ENCODE measurements at places on chromosomes 4 and X.

DNA sequence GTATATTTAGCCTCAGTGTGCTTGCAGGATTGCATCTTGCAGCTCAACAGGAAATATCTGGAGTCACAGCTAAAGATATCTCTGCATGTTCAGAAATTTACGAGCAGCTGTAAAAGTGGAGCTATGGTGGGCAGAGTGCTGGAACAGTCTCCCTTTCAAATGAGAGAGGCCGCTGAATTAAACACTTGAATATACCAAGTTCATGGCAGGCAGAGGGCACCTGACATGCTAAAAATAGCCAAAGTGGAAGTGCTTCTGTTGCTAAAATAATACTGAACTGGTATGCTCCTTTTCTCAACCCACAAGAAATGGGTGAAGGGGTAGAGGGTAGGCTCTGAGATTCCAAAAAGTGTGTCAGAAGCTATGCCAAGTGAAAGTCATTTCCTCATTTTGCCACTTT is 98.1 kb downstream of the MGST2 start:
- no peak for DNase-seq

GRCh38 chr4:23355258-23355657 is 534.6 kb downstream of the PPARGC1A start:
- no peak for DNase-seq

DNA sequence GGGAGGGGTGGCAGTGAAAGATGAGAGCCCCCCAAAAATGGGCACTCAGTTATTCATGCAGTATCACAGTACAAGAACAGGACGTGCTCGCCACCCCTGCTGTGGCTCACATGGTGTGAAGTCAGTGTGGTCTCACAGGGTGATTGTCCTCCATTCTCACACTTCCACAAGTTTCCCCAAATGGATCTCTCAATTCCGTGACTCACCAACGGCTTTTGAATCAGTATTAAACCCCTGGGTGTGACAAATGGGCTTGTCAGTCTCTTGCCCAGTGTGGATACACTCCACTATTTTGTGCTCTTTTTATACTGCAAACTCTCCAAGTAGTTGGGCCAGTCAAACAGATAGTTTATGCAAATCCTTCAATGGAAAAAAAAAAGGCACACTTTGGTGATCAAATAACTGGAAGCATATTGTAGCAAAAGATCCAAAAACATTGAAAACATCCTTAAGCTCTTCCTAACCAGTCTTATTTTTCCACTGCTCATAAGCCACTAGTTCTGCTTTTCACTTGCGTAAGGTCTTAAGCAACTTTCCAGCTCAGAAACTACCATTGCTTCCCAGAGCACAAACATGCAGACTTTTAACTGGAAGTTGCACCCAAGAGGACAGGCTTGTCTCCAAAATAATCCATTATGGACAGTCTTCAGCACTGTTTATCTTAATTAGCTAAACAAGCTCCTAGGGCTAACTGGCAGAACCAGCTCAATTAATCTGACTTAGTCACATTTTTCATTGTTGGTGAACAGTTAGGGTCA is 365.7 kb downstream of the PPP3CA start:
- no peak for DNase-seq

GRCh38 chr4:83771113-83771705 is 235.3 kb downstream of the GPAT3 start:
- peak; percentile 53 for DNase-seq

DNA sequence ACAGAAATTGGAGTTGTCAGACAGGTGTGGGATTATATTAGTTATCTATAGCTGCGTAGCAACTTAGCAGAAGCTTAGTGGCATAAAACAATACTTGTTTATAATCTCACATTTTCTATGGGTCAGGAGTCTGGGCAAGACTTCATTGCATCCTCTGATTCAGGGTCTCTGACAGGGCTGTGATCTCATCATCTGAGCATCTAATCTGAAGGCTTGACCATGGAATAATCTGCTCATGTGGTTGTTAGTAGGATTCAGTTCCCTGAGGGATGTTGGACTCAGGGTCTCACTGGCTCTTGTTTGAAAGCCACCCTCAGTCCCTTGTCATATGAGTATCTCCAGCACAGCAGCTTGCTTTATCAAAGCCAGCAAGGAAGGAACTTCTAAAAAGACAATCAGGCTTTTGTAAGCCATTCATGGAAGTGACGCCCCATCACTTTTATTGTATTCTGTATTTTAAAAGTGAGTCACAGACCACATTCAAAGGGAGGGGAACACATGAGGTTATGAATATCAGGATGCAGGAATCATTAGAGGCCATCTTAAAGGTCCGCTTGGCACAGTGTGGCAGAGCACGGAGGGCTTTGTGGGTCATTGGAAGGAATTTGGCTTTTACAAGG is 37.2 kb upstream of the FAM9B start:
- no peak for DNase-seq
